ENCODE measurements at places on chromosomes 12 and 14.

GRCh38 chr14:55942826-55943225 is 175.4 kb upstream of the PELI2 start:
- DNase-seq = no peak

GRCh38 chr14:104580961-104581360 is 1.4 kb downstream of the C14orf180 start:
- no peak for DNase-seq

DNA sequence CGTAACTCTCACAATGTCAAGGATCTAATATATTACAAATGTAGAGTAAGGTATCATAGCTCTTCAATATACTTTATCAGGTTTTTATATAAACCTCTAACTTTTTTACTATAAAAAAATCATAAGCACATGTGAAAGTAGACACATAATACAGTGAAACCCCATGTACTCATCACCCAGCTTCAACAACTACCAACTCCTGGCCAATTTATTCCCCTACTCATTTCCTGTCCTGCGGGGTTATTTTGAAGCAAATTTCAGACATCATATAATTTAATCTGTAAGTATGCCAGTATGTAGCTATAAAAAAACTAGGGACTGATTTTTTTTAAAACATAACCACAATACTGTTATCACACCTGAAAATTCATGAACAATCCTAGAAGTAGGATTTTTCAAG is 47.7 kb downstream of the NOPCHAP1 start:
- DNase-seq = no peak

- no peak for DNase-seq
Measured at GRCh38 chr12:3236345-3237187, 159.4 kb downstream of the TSPAN9 start.

DNA sequence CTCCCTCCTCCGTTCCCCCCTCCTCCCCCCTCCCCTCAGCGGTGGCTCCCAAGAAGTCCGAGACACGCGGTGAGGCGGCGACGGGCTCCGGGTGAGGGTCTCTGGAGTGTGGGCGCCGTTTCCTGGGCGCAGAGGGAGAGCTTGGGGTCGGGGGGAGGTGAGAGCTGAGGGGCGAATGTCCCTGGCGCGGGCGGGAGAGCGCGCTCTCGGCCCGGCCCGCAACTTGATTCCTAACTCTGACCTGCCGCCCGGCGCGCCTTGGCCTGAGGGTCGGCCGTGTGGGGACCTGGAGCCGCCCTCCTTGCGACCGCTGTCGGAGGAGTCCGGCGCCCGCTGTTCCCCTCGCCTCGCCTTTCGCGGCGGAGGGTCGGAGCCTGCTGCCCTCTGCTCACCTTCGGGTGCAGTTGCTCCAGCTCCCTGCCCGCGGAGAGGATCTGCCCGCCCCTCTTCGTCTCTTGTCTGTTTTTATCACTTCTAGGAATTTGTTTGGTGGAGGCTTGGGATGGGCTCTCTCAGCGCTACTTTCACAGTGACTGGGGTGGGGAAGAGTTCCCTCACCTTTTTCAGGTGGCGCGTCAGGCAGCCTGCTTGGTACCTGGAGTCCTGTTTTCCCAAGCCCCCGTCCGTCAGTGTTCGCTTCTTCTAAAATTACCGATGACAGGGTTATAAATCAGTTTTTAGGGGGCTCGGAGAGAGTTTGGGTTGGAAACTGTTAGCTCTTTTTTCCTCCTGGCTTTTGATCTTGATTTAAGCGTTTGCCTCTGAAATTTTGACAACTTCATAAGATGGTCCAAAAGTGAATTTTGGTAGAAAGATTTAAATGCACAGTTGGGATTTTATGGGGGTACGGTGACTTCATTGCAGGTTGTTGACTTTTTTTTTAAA is 495 bp downstream of the ADIPOR2 start:
- no peak for DNase-seq

- no peak for DNase-seq
Measured at GRCh38 chr14:68386950-68387779, 405.7 kb downstream of the ZFP36L1 start.

Data from NCI-H2081 treated with DMSO at 0.1 percent for 48 hours (cell line).